EH (cell line): ENCODE measurements at places on chromosomes 7 and 10.

GRCh38 chr7:8068892-8069686 lies 100.5 kb downstream of the GLCCI1 start:
- DNase-seq, result no peak

DNA sequence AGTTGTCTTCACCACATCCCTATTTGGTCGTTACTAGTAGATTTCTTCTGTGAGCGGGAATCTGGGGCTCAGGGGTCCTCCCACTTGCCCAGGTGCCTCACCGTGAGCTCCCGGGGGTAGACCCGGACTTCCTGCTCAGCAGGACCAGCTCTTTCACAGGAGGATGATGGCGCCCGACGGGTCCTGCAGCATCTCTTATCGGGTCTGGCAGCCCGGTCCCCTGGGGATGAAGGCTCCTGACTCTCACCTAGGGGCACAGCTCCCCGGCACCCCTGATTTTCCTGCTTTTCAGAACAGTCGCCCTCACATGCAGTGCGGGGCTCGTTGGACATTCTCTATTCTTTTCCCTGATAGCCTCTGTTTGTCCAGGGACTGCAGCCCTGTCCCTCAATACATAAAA lies 33.0 kb upstream of the SHH start:
- DNase-seq, result no peak

- DNase-seq, result no peak
Measured at GRCh38 chr10:16662923-16663322, 141.2 kb upstream of the C1QL3 start.

DNA sequence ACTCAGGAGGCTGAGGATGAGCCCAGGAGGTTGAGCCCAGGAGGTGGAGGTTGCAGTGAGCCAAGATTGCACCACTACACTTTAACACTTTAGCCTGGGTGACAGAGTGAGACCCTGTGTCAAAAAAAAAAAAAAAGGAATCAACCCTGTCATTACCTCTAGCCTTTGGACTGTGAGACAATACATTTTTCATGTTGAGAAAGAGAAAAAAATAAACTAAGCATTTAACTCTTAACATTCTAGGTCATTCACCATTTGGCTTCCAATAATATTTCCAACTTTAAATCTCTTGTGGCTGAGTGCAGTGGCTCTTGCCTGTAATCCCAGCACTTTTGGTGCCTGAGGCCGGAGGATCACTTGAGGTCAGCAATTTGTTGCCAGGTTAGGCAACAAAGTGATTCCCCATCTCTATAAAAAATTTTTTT lies 41.9 kb upstream of the TPST1 start:
- no peak for DNase-seq

GRCh38 chr7:99092064-99092720 lies 51.7 kb downstream of the SMURF1 start:
- no peak for DNase-seq

GRCh38 chr7:74178632-74179031 lies 4.5 kb downstream of the EIF4H start:
- peak; percentile 65 for DNase-seq

GRCh38 chr10:26890956-26891355 lies 30.2 kb upstream of the ABI1 start:
- peak; percentile 68 for DNase-seq

DNA sequence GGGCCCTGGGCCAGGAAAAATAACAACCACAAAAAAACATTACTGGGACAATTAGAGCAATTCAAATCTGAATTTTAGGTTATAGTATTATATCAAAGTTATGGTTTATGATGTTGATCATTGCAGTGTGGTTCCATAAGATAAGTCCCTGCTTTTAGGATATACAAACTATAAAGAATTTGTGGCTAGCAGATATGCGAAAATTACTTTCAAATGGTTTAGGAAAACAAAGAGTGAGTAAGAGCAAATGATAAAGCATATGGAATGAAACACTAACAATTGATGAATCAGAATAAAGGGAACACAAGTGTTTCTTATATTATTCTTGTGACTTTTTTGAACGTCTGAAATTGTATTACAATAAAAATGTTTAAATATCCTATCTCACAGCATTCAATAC lies 64.4 kb upstream of the HECTD2 start:
- DNase-seq, result peak; percentile 24

DNA sequence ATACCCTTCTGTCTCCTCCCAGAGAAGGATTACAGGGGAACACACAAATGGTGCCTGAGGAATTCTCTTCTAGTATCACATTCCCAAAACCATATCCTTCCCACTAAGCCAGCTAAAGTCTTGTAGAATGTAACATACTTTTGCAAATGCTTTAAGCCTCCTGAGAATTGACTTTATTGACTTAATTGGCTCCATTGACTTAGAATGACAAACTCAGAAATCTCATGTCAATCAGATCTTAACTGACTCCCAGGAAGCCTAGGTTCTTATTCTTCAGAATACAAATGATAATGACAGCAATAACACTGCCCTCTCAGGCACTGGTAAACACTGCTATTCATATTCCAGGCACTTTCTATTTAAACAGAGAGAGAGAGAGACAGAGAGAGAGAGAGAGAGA lies 356.9 kb upstream of the PRKCQ start:
- no peak for DNase-seq

DNA sequence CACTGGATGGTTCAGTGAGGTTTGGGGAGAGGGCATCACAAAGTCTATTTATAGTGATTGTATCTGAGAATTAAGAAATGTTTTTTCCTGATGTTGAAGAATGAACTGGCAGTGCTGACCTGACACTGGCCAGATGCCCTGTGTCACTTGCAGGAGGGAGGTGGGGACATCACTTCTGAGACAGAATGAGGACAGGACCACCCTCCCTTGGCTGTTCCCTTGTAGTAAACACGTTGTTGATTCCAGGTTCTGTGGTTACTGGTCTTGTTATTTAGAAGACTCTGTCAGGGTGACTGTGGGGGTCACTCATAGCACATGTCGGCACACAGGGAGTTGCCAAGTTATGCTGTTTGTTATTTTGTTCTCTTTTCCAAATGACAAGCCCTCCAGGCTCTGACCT lies 126.4 kb downstream of the ADCY1 start:
- no peak for DNase-seq

DNA sequence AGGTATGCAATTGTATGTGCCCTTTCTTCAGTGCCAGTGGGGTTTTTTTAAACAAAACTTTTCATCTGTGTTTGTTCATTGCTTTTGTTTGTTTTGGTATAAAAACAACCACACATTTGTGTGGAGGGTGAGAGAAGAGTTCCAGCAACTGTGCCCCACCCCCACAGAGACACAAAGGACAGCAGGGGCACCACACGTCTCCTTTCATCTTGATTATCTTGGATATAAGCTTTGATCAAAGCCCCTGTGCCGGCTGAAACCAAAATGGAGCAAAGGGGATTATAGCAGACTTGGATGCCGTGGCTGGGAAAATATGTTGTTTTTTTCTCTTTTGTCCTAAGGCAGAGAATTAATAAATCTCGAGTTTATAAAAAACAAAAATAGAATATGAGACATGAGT lies 111.8 kb upstream of the RSU1 start:
- DNase-seq, result no peak

DNA sequence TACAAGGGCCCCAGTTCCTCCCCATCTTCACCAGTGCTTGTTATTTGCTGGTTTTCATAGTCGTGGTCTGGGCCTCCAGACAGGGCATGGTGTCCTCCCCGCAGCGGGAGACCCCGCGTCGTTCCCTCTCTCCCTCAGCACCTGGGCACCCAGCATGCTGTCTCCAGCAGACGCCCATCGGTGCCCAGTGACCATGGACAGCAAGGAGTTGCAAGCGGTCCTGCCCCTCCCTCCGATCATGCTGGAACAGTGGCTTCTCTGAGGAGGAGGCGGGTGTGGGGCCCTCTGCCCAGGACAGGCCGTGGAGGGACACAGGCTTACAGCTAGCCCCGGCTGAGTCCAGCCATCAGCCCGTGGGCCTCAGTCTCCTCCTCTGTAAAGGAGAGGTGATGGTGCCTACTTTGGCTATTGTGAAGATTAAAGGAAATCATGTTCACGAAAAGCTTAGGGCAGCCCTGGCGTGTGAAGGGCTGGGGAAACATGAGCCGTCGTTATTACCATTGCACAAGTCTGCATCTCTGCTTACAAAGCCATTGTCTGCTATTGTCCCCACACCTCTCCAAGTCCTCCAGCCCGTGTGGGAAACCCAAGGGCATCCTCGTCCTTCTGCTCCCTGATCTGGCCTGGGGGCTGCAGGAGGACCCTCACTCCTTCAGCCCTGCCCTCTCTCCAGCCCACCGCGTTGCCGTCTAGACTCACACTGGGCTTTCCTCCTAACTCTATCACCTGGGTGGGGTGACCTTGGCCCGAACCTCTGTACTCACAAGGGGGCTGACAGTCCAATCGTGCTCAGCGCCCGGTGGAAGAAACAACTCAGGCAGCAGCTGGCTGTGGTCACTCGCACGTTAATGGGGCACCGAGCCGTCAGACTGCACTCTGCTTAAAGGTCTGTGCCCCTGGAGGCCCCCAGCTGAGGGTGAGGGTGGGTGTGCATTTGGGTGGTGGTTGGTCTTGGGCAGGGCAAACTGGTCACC lies 29.9 kb downstream of the EN2 start:
- no peak for DNase-seq

DNA sequence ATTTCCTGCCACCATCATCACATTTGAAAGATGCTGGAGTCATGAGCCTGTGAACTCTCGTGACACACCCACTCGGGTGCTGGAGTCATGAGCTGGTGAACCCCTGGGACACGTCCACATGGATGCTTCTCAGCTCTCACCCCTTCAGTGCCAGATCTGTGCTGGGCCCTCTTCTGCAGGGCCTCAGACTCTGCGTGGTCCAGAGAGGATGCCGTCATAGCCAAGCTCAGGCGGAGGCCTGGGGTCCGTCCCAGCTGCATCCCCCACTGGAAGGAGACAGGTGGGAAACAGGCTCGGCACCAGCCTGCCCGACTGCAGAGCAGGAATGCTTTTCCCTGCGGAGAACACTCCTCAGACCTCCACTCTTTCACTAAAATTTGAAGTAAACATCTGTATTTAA lies 156.5 kb upstream of the PPP2R2D start:
- DNase-seq, result no peak

- DNase-seq, result no peak
Measured at GRCh38 chr10:80100861-80101695, 22.6 kb downstream of the TMEM254 start.

- DNase-seq, result no peak
Measured at GRCh38 chr10:60742512-60742911, 35.8 kb upstream of the CDK1 start.

GRCh38 chr10:125521721-125522680 lies 161.0 kb downstream of the TEX36 start:
- DNase-seq, result peak; percentile 5

- no peak for DNase-seq
Measured at GRCh38 chr7:109092268-109092667, 522.6 kb downstream of the DNAJB9 start.

GRCh38 chr10:78672918-78673317 lies 395.8 kb upstream of the ZMIZ1 start:
- DNase-seq, result peak; percentile 50

- DNase-seq, result peak; percentile 0
Measured at GRCh38 chr7:89837515-89837914, 316.8 kb upstream of the STEAP1 start.

DNA sequence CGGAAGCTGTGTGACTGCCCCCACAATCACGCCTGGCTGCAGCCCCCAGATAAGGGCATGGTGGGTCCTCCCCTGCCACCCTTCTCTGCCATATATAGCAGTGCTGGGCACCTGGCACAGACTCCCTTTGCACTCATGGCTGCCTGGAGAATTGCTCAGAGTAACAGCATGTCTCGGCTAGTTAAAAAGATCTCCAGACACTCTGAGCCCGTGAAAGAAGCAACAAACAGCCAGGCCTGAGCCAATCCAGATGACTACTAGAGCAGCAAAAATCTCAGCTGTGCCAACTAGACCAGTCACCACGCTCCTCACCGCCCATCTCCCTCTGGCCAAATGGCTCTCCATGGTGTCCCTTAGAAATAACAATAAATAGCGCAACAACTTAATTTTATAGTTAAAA lies 71.3 kb downstream of the PARD3 start:
- peak; percentile 51 for DNase-seq

GRCh38 chr7:142338633-142339501 lies 81.0 kb upstream of the PRSS58 start:
- peak; percentile 26 for DNase-seq

GRCh38 chr10:132036887-132037675 lies 28.7 kb upstream of the JAKMIP3 start:
- DNase-seq, result peak; percentile 1

DNA sequence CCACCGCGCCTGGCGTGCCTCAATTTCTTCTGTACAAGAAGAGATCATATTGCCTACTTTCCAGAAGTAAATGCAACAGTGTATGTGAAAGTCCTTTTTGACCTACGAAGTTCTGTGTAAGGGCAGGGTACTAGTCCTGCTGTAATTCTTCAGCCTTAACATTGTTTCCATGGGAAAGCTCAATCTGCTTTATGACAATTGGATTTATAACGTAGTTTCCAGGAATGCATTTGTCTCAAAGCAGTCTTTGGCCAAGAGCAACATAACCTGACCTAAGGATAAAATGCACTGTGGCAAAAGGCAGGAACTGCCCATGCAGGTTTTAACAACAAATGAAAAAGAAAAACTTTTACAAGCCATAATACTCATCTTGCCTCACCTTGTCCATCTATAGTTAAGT lies 108.1 kb upstream of the PODXL start:
- DNase-seq, result no peak

- DNase-seq, result no peak
Measured at GRCh38 chr7:6323967-6324701, 51.7 kb upstream of the CYTH3 start.

DNA sequence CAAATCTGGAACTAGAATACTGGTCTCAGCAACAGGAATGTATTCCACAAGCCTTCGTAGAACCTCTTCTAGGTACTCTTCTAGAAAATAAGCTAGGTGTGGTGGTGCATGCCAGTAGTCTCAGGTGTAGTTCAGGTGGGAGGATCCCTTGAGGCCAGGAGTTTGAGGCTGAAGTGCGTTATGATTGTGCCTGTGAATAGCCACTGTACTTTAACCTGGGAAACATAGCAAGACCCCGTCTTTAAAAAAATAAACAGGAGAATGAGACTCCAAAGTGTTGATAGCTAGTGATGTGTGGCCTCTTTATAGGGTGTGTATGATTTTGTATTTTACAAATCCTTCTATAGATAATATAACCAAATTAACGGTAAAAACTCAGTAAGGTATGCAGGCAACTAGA lies 1.5 kb upstream of the ZNF775 start:
- no peak for DNase-seq

GRCh38 chr10:50242777-50243176 lies 8.5 kb downstream of the ASAH2 start:
- DNase-seq, result no peak

GRCh38 chr10:128854963-128855362 lies 612.1 kb upstream of the MGMT start:
- DNase-seq, result no peak

DNA sequence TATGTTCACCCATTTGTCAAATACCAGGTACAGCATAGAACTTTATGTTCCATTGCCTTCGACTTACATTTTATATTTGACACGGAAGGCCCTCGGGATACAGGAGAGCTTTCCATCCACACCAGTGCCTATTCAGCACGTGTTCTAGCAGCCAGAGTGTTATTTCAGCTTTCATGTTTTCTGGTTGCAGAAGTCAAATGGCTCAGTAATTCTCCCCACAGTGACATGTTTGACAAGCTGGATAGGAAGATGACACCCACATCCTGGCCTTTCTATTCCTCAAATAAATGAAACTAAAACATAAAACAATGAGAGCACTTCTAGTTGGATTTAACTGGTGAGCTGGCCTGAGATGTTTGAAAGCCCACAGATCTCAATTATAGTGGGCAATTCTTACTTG lies 173.4 kb downstream of the SORCS1 start:
- DNase-seq, result no peak

GRCh38 chr7:99386584-99387238 lies 12.2 kb downstream of the ARPC1B start:
- peak; percentile 62 for DNase-seq

- no peak for DNase-seq
Measured at GRCh38 chr10:16856092-16856491, 38.9 kb upstream of the RSU1 start.
